ENCODE measurements at places on chromosomes 6 and 20.

DNA sequence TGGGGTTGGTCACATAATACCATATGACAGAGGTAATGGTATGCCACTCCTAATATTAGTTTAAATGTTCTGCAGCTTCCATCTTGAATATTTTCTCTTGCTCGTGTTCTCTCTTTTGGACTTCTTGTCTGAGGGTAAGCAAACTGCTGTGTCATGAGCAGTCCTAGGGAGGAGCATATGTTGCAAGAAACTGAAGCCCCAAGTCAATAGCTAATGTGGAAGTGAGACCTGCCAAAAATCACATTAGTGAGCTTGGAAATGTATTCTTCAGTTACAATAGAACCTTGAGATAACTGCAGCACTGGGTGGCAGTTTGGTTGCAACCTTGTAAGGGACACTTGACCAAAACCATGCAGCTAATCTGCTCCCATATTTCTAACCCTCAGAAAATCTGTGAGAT lies 178.2 kb upstream of the IMPG1 start:
- DNase-seq = no peak

DNA sequence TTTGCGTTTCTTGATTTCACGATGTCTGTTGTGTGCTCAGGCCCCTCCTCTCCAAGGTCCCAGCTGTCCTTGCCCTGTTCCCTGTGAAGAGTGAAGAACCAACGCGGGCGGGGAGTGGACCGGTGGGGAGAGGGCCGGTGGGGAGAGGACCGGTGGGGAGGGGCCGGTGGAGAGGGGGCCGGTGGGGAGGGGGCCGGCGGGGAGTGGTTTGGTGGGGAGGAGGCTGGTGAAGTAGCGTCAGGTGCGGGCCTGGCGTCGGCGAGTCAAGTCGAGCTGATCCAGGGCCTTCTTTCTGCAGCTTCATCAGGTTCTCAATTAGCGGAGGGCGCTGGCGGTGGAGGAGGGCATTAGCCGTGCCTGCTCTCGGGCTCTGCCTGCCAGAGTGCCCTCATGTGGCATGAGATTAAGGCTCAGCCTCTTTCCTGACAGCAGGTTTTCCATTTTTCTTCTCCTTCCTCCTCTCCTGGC lies 21.2 kb upstream of the BHLHE23 start:
- peak; percentile 28 for DNase-seq

- DNase-seq = no peak
Measured at GRCh38 chr6:37058084-37058586, 52.7 kb downstream of the FGD2 start.

DNA sequence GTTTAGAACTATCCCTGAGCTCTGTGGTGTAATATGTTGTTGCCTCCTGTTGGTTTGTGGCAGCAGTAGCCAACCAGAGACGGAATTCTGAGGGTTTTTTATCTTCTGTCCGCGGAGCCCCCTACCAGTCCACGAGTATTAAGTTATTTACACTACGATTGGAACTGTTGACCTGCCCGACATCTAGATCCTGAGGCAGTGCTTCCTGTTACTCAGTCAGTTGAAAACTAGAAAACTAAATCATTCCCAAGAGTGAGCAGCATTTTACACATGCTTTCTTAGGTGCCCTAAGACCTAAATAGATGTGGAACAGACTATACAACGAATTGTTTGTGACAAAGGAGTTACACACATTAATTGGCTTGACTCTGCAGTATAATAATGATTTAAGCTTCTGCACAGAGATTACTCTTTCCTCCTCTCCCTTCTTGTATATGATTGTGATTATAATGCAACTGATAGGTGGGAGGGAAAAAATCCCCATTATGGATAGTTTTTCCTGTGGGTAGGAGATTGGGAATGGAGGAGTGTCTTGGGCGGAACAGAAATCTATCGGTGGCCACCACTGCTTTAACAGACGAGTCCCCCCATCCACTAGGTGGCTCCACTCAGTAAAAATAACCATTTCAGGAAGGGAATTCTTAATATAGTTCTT lies 1.7 kb downstream of the LOC128125822 start:
- peak; percentile 70 for DNase-seq

- DNase-seq = peak; percentile 12
Measured at GRCh38 chr20:44618318-44618731, 33.2 kb downstream of the ADA start.

DNA sequence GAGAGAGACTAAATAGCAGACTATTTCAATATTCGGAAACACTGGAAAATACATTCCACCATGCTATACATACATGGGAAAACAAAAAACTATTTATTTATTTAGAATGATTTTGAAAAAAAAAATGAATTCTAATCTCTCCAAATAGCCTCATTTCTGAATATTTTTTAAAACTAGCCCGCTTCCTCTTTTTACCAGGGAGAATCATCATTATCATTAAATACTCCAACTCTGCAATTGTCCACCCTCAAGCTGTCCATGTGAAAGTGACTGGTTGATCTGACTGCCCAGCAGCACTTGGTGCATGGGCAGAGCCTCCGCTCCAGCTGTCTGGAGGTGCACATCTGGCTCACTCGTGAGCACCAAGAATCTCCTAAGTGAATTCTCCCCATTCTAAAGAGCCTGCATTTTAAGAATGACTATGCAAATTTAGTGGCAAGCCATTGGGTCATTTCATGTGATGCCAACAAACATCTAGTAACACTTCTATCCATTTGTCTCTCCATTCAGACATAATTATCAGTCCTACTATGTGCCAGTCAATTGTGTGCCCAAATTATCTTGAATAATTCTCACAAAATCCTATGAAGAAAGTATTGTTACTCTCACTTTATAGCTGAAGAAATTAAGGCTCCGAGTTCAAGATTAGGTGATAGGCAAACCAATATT lies 64.8 kb downstream of the INSM1 start:
- DNase-seq = no peak

DNA sequence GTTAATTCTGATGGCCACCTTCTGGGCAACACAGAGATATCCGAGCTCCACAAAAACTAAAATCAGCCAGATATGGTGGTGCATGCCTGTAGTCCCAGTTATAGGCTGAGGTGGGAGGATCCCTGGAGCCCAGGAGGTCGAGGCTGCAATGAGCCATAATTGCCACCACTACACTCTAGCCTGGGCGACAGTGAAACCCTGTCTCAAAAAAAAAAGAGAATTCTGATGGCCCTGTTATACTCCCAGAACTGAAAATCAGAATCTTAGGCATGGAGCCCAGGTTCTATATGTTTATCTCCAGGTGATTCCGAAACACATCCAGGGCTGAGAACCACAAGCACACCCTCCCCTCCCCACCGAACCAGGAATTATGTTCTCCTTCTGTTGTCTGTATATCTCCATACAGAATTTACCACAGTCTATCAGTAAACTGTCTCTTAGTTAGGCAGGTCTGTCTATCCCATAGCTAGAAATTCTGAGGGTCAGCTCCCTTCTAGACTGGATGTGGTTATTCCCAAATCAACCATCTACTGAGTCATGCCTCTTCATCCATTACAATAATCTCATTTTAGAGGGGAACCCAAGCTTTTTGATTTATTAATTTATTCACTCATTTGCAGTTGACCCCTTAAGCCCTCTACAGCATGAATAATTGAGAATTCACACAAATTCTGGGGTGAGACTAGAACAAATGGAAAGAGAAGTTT lies 24.8 kb upstream of the CCND3 start:
- DNase-seq = no peak

- DNase-seq = no peak
Measured at GRCh38 chr20:61839223-61839911, 226.3 kb downstream of the TAF4 start.

DNA sequence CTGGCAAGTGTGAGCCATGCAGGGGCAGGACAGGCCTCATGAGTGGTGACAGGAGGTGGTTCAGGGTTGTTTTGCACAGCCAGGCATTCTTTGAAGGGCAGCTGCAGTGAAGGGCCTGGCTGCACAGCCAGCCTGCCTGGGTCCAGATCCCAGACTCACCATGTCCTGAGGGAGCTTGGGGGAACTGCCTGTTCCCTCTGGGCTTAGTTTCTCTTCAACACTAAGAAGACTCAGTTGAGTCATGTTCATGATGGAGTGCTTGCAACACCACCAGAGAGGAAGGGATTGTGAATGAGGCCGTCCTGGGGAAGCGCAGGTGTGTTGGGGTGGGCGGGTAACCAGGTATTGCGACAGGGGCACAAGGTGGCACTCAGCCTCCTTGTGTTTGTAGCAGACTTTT lies 102.4 kb downstream of the CDH26 start:
- DNase-seq = no peak

DNA sequence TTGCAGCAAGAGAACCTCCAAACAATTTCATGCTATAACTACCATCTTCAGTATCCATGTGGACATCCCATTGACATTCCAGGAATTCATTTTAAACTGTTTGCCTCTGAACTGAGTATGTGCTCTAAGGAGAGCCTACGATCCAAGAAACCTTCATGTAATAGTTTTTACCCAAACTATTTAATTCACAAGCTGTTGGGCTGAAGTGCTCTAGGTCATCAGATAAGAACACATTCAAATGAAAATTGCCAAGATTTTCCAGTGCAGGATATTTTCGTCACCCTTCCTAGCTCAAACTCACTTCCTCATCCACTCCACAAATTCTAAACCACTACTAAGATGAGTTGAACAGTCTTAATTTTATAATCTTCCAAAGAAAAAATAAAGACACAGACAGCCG lies 12.8 kb downstream of the RSPO3 start:
- DNase-seq = no peak

DNA sequence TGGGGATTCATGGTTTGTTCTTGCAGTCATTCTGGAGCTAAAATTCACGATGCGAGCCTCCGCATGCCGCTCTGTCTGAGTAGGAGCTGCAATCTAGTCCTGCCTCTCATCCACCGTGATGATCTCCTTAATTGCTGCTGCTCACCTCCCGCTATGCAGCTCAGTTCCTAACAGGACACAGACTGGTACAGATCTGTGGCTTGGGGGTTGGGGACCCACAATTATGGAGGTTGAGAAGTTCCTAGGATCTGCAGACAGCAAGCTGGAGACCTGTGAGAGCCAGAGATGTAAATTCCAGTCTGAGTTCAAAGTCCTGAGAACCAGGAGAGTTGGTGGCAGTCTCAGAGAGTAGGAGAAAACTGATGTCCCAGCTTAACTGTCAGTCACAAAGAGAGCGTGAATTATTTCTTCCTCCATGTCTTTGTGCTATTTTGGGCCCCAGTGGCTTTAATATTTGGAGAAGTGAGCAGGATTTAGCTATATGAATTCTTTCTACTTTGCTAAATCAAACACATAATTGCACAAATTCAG lies 378.7 kb upstream of the MAN1A1 start:
- no peak for DNase-seq

DNA sequence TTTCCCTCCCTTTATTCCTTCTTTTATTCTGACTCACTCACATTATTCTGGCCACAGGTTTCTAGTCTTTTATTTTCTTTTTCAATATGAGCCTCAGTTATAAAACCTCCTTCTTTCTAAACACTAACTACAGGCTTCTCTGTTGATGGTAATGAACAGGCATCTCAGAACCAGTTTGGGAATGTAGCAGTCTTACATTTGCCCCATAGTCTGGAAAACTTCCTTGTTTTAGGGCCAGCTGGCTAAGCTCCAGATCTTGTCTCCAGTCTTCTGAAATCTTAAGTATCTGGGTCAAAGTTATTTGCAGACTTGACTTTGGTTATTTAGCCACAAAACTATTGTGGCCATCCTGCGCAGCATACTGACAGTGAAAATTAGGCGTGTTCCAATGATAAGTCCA lies 97.0 kb upstream of the MAN1A1 start:
- DNase-seq = no peak

All from activated CD4-positive, alpha-beta T cell treated with anti-CD3 and anti-CD28 coated beads, Interleukin-2, Interleukin-6, amounts not matched to agents 100 ng/mL and 50 ng/mL, durations not matched to agents 16 hours and 8 hours (primary cell).